Foreskin melanocyte (primary cell): ENCODE measurements at places on chromosomes 13 and 19.

- no peak for DNase-seq
Measured at GRCh38 chr13:46595885-46596275, 42.9 kb downstream of the LRCH1 start.

DNA sequence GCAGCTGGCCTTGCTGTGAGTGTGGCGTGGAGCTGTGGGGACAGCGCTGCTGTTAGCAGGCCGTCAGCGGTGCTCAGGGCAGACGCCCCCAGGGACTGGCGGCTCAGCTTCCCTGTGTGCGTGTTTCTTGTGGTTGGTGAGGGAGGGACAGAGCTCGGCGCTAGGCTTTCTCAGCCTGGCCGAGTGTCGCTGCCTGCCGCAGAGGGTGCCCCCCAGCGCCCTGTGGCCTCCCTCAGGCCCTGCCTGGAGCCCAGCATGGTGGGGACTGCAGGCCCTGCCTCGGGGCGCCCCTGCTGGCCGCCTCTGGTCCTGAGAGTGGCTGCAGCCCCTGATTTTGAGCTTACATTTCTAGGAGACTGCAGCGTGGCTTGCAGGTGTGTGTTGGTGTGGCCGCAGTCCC, 35.5 kb downstream of the DOT1L start:
- DNase-seq, result no peak

DNA sequence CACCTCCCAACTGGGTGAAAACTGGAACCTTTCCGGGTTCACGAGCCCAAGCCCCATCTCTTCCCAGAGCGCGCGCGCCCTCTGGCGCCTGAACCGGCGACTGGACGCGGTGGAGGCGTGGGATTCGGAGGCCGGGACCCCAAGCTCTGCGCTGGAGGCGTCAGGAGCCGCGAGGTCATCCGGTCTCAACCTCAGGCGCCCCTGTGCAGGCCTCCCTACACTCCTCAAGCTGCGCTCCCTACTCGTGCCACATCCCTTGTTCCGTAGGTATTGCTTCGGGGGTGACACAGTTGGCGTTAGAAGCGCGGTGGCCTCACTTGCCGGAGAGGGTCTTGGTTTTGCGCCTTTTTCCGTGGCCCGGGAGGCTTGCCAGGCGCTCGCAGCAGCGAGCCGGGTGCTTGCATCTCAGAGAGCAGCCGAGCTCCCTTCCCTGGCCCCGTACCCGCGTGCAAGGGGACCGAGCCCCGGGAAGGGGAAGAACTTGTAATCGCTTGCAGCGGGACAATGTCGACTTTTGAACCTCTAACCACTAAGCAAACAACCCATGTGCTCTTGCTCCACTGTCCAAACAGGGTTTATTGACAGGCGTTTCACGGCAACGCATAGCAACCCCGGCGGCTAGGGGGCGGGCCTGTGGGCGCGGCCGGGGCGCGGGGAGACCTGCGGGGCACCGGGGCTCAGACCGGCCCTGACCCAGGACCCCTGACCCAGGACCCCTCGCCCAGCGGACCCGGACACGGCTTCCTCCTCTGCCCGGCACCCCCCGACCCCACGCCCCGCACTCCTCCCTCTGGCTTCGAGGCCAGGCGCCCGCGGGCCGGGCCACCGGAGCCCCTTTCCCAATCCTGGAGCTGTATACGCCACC, 8.5 kb downstream of the CDX2 start:
- DNase-seq, result no peak

DNA sequence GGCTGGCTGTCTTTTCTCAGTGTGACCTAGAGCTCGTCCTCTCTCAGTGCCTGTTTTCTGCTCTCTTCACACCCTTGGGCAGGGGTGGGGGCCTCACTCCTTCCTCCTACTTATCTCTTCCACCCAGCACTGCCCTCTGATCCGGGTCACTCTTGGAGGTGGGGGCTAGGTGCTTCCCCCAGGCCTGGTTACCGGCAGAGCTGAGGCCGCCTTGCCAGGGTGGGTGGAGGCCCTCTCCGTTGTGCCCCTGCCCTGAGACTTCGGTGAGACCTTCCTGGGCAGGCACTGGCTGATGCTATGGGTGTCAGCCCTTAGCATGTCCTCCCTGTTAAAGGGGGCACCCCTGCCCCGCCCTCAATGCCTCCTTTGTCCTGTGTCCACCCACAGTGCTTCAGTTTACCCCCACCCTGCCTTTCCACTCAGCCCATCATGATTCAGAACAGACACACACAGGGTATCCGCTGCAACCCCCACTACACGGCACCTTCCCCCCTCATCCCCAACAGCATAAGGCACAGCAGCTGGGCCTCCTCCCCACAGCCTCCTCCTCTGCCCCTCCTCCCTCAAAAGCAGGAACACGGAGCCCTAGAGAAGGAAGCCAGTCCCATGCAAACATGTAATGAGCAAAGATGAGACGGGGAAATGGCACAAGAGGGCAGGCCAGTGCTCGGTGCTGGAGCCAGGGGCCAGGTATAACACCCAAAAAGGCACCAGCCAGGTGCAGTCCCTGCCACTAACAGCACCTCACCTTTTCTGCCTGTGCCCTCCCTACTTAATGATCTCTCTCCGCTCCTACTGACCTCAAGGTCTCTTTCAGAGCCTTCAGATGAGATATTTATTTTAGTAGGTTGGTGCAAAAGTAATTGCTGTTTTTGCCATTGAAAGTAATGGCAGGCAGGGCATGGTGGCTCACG, 9.8 kb downstream of the ZGLP1 start:
- DNase-seq, result no peak

DNA sequence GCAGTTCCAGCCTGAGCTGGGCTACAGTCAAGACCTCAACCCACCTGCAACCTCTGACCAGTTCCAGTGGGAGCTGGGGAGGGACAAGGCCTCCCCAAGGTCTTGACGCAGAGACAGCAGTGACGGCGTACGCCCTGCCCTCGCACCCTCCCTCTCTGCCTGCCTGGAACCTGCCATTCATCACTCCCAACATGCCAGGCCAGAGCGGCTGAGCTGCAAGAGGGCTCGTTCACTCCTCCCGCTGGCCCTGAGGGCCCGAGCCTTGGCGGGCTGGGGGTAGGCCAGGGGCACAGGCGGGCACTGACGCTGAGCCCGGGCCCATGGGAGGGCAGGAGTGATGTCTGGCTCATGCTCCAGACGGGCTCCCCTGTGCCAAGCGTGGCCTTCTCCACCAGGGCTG, 8.2 kb downstream of the NDUFA11 start:
- DNase-seq, result no peak

DNA sequence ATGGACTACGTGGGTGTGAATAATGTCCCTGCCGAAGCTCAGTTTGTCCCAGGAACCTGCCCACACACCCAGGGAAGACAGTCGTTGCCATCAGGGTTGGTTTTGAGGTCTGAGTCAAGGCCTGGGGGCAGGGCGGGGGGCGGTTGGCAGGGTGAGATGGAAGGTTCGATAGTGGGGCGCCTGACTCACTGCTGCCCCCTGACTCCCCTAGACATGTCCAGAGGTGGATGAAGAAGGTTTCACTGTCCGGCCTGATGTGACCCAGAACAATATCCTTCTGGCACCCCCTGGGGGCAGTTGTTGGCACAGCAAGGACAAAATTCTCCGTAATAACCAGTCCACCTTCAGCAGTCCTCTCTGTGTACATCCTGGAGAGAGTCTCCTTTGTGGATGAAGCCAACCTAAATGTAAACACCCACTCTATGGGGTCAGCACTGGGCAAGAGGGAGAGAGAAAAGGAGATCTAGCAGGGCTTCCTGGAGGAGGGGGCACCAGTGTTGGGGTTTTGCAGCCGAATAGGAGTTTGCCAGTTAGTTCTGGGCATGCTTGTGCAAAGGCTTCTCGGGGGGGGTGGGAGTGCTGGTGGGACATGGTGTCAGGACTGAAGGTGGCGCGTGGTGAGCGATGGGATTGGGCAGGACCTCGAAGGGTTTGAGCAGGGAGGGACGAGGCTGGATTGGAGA, 19.6 kb upstream of the B3GNT3 start:
- DNase-seq, result no peak

DNA sequence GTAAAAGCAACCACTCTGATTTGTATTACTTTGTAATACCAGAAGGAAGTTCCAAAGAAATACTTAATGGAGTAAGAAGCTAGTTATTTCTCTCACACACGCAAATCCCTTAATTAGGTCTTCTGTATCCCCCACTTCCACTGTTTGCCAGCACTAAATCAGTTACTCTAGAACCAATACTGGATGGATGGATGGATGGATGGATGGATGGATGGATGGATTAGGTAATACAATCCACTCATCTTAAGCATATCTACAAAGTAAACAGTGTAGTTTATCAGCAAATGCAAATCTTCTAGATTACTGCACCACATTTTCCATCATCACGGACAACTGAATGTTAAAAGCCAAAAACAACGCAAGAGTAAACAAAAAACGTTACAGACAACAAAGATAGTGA, 5.2 kb upstream of the EFNB2 start:
- DNase-seq, result no peak

DNA sequence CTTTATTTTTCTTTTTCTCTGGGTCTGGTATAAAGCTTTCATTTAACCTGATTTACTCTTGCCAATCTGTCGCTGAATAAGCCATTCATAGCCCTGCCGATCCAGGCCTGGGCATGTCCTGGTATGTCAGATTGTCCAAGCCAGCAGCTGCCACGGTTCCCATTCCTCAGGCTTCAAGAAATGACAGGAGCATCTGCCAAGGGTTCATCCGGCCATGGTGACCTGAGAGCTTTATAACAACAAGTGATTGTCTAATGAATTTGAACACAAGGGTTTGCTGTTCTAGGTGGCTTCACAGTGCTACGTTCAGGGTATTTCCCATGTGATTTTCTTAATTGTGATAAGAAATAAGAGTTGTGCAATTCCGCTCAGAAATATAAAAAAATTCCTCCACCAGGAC, 20.0 kb downstream of the PNMA8A start:
- DNase-seq, result peak; percentile 30

DNA sequence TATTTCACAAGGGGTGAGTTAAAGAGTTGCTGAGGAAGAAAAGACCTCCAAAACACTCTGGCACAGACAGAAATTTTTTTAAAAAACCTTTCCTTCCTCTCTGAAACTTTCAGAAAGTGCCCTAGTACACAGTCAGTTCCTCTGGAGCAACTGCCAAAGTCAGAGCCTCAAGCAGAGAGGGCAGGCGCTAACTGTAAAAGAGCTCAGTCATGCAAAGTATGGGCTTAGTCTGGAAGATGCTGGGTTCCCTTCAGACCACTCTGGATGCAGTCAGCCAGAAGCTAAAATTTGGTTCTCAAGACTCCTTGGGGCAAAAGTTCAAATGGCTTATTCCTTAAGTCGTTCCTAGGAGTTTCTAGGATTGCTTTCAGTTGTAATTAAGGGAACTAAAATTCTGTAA, 671.6 kb downstream of the PCDH9 start:
- no peak for DNase-seq

DNA sequence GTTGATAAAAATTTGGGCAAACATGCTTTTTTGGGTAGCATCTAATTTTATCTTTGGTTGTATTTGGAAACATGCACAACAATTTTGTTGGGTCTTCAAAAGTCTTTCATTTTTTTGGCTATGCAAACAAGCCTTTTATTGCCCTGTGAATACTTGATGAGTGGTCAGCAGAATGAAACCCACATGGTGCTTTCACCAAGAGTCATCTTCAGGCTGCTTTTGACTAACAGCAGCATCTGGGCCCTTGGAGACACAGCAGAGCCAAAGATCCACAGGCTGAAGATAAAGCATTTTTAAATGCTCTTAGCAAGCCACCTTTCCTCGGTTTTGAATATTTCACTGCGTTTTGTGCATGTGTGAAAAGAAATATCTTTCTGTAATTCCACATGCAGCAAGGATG, 154.9 kb downstream of the FGF9 start:
- DNase-seq, result no peak

GRCh38 chr13:26988059-26988769, 183.4 kb downstream of the USP12 start:
- DNase-seq, result no peak

DNA sequence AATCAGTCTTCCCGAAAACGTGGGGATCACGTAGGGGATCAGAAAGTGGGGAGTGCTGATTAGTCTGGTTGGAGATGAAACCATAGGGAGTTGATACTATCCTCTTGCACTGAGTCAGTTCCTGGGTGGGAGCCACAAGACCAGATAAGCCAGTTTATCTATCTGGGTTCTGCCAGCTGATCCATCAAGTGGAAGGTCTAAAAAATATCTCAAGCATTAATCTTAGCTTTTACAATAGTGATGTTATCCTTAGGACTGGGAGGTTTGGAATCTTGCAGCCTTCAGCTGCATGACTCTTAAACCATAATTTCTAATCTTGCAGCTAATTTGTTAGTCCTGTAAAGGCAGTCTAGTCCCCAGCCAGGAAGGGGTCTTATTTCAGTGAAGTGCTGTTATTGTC, 2474.2 kb downstream of the PCDH9 start:
- no peak for DNase-seq

- DNase-seq, result no peak
Measured at GRCh38 chr19:54172471-54173358, at the start of gene TMC4. Gene TMC4 (minus strand): TSS chr19:54173160. CDS start chr19:54173117, 43 bp downstream.

DNA sequence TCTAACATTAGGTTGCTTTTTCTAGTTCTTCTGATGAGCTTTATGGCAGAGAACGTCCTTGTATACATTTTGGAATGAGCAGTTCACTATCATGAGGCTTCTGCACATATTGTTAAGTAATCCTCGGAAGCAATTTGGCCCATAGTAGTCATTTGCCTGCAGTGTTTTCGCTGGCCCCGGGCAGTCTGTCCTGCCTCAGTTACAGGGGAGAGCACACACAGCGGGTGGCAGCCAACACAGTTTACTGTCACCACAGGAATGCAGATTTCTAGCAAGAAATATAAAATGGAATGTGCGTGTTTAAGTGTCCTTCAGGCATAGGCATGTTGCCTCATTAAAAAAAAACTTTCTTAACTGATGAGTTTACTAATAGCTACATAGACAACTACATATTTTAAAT, 71.5 kb upstream of the GJB6 start:
- DNase-seq, result no peak

GRCh38 chr13:38042771-38043170, 173.2 kb upstream of the TRPC4 start:
- no peak for DNase-seq

DNA sequence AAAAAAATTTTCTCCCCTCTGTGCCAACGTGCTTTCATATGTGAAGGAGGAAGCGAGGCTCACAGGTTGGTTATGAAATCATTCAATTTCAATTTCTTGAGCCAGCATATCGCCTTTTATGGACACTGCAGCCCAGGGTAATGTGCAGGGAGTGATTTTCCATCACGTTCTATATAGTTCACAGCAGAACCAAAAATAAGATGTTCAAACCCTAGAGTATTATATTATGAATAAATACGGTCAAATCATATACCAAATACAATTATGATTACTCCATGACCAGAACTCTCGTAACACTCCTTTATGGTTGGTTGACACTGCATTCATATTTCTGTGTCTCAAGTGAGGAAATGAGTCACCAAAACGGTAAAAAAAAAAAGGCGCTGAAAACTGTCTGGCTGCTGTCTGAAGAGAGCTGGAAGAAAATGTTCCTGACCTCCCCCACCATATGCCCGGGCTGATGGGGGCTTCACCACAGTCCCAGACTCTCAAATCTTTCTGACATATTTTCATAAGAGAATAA, 75.8 kb upstream of the UBAC2 start:
- no peak for DNase-seq
